ENCODE measurements at places on chromosomes 3 and 15.

DNA sequence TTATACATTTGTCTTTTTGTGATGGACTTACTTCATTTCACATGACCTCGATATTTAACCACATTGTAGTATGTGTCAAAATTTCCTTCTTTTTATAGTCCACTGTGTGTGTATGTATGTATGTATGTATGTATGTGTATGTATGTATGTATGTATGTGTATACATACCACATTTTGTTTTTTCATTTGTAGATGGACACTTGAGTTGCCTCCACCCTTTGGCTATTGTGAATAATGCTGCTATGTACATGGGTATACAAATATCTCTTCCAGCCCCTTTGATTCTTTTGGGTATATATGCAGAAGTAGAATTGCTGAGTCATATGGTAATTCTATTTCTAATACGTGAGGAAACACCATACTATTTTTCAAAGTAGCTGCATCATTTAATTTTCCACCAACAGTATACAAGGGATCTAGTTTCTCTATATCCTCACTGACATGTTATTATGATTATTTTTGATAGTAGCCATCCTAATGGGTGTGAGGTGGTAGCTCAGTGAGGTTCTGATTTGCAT, 228.2 kb downstream of the OPA1 start:
- no peak for DNase-seq

DNA sequence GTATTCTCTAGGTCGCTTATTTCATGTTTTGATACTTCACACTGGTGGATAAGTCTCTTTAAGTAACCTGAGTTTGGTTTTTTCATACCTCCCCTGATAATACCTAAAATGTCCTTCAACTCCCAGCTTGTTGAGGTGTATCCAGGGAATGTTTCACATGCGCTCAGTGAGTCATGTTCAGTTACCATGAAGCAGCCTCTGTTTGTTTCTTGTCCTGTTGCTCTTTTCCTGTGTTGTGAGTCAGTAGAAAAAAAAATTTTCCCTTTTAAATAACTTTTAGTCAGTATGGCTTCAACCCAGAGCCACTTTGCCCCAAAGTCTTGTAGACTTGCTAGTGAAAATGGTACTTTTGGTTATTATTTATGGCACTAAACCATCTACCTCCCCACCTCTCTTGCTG, 278.4 kb upstream of the ZPLD1 start:
- peak; percentile 84 for DNase-seq

DNA sequence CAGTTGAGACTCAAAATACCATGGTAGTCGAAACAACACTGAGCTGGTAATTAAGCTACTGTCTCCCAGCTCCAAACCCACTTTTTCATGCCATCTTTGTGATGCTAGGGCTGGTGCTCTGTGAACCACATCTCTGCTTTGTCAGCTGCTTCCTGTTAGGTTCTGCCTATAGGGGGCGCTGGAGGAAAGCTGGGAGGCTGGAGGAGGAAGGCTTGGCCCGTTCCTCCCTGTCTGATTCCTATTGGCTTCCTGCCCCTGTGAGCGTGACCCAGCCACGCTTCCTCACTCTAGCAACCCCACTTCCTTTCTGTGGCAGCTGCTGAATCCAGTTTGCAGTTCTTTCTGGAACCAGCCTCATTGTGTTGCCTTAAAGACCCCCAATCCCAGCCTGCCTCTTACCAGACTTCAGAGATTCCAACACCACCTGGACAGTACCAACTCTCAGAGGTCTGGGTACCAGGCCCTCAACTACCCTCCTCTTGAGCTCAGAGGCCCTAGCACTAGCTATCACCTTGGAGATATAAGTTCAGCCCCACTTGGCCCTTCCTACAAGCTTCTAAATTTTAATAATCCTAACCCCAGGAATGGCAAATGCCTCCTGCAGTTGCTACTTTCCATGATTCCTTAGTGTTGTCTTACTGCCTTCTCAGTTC, 120.9 kb downstream of the ERC2 start:
- DNase-seq, result no peak

GRCh38 chr3:56753206-56753820, 48.4 kb downstream of the ARHGEF3 start:
- peak; percentile 43 for DNase-seq

GRCh38 chr3:171401432-171401831, 58.8 kb downstream of the TNIK start:
- DNase-seq, result no peak

- no peak for DNase-seq
These were observed 351.7 kb downstream of the IGSF11 start for GRCh38 chr3:118682921-118683320.

- DNase-seq, result no peak
These were observed 1.1 kb downstream of the FAM107A start for GRCh38 chr3:58575971-58576652.

DNA sequence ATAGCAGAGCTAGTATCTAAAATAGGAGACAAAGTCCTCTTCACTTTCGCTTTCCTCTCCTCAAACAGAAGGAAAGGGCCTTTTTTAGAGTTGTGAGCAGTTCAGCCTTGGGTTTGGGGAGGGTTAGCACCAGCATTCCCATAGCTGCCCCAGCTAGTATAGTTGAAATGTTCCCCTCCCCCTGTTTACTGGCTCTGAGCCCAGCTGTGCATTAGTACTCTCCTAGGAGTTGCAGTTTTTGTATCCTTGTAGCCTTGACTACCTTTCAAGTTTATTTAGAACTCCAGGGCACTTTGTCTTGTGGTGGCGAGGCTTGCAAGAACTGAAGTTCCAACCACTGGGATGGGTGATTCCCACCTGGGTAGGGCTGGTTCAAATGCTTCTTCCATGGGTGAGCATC, 245.1 kb upstream of the NAALADL2 start:
- DNase-seq, result no peak

DNA sequence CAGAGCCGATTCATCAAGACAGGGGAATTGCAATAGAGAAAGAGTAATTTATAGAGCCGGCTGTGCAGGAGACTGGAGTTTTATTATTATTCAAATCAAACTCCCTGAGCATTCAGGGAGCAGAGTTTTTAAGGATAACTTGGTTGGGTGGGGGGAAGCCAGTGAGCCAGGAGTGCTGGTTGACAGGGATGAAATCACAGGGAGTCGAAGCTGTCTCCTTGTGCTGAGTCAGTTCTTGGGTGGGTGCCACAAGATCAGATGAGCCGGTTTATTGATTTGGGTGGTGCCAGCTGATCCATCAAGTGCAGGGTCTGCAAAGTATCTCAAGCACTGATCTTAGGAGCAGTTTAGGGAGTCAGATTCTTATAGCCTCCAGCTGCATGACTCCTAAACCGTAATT, 95.4 kb upstream of the CCDC80 start:
- no peak for DNase-seq

DNA sequence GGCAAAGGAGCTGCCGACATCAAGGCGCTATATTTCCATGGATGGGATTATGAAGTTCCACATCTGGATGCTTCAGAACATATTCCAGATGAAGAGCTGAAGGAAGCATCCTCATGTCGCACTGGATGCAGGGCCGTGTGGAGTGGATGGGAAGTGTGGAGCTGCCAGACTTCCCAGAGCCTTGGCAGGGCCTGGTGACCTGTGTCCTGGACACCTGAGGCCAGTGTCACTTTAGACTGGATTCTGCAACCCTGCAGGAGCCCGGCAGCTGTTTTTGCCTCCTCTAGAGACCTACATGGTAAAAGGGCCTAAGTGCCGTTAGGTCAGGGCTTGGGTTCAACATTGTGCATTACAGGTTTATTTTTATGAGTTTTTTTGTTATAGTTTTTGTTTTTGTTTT, 11.3 kb upstream of the XYLB start:
- DNase-seq, result no peak

DNA sequence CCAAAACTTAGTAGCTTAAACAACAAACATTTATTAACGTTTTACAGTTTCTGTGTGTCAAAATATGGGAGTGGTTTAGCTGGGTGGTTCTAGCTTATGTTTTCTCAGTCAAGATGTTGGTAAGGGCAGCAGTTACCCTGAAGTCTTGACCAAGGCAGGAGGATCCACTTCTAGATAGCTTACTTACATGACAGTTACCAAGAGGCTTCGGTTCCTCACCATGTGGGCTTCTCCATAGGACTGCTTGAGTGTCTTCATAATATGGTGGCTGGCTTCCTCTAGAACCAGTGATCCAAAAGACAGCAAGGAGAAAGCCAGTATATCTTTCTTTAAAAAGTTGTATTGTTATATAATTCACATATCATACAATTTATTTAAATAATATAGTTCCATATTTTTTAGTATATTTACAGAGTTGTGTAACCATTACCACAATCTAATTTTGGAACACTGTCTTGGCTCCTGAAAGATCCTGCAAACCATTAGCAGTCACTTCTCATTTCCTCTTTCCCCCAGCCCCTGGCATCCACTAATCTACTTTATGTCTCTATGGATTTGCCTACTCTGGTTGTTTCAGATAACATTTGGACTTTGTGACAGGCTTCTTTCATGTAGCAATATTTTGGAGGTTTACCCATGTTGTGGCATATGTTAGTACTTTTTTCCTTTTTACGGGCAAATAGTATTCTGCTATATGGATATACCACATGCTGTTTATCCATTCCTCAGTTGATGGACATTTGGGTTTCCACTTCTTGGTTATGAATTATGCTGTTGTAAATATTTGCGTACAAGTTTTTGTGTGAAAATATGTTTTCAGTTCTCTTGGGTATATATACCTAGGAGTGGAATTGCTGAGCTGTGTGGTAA, 33.3 kb downstream of the MAPK6 start:
- DNase-seq, result no peak

DNA sequence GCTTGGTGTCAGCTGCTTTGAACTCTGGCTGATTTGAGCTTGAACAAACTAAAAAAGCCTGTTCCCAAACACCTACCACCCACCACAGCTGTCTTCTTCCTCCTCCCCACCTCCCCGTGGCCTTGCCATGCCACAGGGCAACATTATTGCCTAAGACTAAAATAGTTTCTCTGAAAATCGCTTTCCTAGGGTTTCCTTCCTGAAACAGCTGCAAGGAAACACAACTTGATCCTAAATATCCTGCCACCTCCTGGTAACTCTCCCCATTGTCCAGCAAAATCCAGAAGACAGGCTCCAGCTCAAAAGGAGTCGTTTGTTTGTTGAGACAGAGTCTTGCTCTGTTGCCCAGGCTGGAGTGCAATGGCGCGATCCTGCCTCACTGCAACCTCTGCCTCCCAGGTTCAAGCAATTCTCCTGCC, 193.9 kb upstream of the TPM1 start:
- no peak for DNase-seq

DNA sequence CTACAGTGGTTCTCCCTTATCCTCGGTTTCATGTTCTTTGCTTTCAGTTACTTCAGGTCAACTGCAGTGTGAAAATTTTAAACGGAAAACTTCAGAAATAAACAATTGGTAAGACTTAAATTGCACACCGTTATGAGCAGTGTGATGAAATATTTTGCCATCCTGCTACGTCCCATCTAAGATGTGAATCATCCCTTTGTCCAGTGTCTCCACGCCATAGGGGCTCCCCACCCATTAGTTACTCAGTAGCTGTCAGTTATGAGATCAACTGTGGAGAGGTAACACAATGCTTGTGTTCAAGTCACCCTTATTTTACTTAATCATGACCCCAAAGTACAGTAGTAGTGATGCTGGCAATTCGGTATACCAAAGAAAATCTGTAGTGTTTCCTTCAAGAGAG, 47.4 kb downstream of the TJP1 start:
- DNase-seq, result peak; percentile 9

- no peak for DNase-seq
These were observed 76.4 kb upstream of the TNFAIP8L3 start for GRCh38 chr15:51170882-51171633.

DNA sequence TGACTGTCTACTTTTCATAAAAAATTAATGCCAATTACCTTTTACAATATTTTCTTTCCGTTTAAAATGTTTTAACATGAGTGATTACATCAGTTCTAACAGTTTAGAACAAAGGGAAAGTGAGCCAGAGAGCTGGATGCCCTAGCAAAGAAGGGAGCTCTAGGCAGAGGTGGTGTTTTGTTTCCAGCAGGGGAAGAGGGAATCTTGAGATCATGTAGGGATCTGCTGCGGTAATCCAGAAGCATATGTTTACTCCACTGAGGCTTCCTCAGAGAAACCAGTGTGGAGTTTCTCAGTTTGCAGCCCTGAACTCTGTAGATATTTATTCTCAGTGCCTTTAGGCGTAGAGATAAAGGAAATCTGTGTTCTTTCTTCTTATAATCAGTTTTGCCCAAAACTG, 399.3 kb downstream of the NLGN1 start:
- no peak for DNase-seq

GRCh38 chr3:186308549-186308948, 53.5 kb downstream of the DGKG start:
- no peak for DNase-seq

- no peak for DNase-seq
These were observed 37.6 kb upstream of the ATP11B start for GRCh38 chr3:182755712-182756111.

- DNase-seq, result no peak
These were observed 260.7 kb upstream of the CTNNB1 start for GRCh38 chr3:40938591-40938990.

DNA sequence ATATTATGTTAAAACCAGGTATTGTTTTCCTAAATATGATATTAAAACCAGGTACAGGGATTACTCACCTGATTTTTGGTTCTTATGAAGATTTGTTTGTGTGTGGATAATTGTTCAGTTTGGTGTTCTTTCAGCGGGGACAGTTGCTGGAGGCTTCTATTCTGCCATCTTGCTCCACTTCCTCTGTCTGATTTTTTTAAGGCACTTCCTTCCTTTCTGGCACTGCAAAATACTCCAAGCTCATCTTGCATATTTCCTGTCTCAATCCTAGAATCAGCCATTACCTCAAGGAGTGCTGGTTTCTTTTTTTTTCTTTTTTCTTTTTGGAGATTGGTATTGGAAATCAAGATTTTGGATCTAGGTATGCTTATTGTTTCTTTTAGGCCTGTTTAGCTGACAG, 229.9 kb downstream of the SV2B start:
- no peak for DNase-seq

DNA sequence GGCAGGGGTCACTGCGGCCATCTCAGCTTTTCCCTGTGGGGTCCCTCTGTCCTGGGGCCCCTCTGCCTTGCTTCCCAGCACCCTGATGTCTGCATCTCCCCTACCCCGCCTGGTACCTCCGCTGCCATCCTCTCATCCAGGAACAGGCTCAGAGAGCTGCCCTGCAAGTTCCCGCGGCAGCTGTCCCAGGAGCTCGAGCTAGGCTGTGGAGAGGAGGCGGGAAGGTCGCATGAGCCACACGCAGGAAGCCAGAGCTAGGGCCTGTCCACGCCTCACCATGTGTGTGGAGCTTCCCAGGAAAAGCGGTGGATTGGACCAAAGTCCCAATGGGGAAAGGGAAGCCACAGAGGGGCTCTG, 12.5 kb downstream of the PLA2G4B start:
- DNase-seq, result no peak

GRCh38 chr3:29416514-29416913, 135.6 kb downstream of the RBMS3 start:
- peak; percentile 51 for DNase-seq

All from stromal cell of bone marrow (primary cell).